ENCODE measurements at places on chromosomes 5 and 9.

DNA sequence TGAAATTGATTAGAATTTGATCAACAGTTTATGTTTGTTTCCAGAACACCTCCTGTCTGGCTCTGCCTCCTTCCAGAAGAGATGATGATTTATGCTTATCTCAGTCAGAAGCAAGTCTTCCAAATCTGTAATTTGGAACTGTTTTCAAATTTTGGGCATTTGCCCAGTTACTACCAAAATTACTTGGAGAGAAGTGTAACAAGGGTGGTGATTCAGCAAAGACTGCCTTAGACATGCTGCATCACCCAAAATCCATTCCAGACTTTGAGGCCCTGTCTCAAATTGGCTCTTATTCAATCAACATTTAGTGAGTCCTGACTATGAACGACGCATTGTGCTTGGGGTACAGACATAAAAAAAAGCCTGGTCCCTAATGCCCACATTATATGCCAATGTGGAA, 89.4 kb downstream of the SH3TC2 start:
- DNase-seq, result no peak

DNA sequence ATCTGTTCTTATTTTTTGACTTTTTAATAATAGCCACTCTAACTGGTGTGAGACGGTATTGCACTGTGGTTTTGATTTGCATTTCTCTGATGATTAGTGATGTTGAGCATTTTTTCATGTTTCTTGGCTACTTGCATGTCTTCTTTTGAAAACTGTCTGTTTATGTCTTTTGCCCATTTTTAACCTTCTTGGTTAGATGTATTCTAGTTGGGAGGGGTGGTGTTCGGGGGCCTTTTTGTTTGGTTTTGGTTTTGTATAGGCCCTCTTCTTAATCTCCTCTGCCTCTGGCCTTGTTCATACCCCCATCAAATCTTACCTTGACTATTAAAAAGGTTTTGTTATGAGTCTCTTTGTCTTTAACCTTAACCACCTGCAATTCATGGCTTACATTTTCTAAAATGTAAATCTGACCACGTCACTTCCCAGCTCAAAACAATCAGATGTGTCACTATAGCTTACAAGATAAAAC, 107.8 kb upstream of the NR4A3 start:
- DNase-seq, result no peak

DNA sequence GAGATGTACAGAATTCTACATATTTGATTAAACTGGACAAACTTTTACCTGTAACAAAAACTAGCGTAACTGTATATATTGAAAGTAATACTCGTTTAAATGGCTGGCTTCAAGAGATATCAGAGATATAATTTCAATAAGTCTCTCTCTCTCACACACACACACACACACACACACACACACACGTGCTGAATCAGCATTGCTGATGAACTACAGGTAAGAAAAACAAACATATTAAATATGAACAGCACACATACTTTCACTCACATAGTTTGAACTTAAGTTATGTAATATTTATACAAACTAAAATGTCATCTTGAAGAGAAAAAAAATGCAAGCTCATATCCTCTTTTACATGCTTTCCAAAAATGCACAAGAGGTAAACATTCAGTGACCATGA, 145.4 kb downstream of the BNC2 start:
- no peak for DNase-seq

DNA sequence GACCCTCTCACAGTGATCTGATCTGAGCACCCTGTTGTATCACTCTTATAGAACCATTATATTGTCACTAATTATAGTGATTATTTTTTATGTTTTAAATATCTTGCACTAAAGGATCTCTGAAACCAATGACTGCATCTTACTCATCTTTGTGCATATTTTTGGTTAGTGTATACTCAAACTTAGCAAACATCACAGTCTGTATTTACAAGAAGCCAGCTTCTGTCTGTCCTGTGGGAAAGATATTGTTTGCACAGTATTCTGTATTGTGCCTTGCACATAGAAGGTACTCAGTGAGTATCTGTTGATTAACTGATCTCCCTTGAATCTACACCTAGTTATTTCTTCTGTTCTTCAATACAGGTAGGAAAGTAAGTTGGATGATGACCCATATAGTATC, 131.5 kb downstream of the PAM start:
- DNase-seq, result no peak

GRCh38 chr5:24535646-24536045, 109.1 kb downstream of the CDH10 start:
- no peak for DNase-seq

DNA sequence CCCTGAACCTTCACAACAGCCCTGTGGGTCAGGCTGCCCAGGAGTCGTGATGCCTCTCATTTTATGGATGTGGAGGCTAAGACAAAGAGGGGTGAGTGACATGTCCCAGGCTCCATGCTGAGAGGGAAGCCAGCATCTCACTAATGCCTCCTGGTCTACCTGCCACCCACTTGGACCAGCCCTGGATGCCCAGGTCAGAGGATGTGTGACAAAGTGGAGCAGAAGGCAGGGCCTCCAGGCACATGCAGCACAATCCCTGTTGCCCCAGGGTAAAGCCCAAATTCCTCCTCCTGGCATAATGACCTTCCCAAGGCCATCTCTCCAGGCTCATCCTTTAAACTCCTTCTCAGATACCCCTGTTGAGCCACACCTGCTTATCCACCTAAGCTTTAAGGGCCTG, 51.4 kb upstream of the XPA start:
- no peak for DNase-seq

DNA sequence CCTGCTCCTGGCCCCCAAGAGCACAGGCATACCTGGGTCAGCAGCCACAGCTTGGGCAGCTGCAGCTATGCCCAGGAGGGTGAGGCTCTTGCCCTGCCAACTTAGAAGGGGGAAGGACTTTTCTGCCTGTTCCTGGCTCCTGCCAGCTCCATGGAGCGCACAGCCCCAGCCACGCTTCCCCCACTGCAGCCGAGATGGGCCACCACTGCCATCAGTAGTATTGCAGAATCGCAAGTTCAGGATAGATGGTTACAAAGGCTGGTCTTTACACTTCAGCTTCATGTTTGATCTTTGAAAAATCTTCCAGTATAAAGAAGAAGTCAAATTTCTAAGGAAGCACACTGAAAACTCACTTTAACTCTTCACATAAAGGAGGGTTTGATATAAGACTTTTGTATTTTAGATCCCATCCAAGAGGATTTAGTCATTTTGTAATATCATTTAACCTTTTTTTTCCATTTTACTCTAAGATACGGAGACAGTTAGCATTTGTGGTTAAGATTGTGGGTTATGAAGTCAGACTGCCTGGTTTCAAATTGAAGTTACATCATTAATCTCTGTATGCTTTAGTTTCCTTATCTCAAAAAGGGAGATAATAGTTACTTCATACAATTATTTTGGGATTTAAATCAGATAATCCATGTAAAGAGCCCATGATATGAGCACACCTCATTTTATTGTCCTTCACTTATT, 81.8 kb downstream of the NLN start:
- DNase-seq, result no peak

DNA sequence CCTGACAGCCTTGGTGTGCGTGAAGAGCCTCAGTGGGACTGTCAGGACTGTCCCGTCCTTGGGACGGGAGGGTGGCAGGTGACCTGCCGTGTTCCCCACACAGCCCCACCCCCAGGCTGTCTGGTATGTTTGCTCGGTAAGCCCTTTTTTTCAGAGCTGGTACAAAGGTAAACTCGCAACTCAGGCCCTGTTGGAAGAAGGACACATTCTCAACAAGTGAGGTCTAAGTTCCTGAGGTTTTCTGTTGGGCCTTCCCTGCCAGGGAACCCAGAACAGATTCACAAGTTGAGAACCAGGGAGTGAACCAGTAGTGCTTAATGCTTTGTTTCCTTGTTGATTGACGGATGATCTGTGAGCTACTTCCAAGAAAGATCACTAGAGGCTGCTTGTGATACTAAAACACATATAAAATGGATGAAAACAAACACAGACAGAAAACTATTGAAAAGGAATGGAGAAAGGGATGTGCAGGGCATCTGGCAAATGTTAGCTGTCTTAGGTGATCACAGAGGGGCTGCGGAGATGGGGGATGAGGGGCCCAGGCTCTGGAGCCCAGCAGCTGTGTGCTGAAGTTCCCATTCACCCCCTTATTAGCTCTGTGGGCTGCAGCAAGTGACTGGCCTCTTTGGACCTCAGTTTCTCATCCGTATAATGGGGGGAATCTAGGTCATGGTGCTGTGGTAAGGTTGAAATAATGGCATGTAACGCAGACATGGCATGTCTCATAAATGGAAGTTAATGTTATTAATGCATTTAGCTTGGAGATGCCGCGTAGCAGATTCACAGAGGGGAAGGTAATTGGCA, 2.7 kb downstream of the NDST1 start:
- no peak for DNase-seq

GRCh38 chr9:22238809-22239684, 207.6 kb upstream of the DMRTA1 start:
- DNase-seq, result no peak

DNA sequence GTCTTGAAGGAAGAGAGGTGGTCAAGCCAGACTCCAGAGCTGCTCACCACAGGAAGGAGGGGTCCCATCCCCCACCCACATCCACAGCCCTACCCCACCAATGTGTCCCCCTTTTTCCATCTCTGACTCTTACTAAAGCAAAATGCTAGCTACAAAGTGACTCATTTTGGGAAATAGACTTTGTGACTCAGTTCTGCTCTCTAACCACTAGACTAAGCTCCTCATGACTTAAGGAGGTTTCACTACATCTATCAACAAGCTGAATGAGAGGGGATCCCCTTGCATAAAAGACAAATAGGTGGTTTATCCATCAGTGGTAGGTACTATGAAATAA, 35.1 kb upstream of the ADRB2 start:
- DNase-seq, result no peak

DNA sequence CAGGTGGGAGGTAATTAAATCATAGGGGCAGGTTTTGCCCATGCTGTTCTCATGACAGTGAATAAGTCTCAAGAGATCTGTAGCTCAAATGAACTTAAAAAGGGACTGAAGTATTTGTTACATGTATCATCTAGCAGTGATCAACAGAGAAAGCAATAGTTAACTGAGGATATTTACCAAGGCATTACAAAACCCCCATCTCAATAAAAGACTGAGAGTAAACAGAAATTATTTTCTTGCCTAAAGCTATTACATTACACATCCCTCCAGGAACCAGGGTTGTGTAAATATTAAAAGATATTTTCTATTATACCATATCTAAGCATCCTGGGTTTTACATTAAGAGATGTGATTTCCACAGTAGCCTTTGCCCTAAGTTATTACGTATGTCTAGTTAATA, 169.9 kb downstream of the CTNND2 start:
- DNase-seq, result no peak

DNA sequence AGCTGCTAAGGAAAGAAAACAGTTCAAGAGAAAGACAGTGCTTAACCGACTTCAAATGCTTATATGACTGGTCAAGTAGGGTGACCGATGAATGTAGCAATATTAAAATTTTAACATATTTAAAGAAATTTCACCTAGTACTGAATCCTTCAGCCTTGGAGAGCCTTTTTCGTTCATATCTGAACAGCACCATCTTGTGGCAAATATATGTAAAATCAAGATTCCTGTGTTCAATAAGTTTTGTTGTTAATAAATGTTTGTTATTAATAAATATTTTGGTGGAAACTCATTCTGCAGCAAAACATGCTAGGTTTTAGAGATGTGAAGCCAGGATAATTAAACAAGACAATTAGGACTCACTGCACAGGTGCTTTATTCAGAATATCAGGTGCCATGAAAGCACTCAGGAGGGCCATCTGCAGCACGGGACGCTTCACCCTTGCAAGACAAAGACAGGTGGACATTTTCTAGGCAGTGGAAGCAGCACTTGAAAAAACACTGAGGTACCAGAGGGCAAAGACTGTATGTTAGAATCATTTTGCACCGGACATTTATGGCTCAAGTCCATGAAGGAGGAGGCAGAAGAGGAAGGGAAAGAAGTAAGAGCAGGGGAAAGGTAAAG, 15.6 kb downstream of the TICAM2 start:
- no peak for DNase-seq

- no peak for DNase-seq
These were observed 256.9 kb upstream of the PCSK5 start for GRCh38 chr9:75633451-75634057.

DNA sequence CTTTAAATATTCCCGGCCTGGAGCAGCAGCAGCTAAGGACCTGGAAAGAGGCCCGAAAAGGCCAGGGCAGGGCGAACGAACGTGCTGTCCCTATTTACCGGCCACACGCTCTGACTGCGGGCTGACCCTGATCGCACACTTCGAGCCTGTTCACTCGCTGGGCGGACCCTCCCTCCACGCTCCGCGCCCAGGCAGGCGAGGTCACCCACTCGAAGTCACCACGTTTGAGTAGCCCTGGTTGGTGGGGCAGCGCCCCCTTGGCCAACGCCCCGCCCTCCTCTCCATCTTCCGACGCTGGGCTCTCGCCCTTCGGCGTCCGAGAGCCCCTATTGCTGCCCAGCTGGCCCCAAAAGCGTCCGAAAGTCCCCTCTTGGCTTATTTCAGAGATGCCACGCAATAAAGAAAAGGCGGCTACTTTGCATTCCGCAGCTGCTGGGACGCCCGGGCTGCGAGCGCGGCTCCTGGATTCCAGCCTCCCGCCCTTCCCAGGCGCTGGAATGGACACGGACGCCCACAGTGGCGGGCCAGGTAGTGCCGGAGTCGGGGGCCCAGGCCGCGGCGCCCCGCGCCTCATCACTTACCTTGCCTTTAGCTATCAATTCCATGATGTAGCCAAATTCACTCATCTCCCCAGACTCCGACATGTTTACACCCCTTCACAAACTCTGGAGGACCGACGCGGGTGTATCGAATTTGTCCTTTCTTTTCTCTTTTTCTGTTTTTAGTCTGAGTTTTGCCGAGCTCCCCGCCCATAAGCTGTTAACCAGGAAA, 9.9 kb upstream of the TRIM36 start:
- no peak for DNase-seq

DNA sequence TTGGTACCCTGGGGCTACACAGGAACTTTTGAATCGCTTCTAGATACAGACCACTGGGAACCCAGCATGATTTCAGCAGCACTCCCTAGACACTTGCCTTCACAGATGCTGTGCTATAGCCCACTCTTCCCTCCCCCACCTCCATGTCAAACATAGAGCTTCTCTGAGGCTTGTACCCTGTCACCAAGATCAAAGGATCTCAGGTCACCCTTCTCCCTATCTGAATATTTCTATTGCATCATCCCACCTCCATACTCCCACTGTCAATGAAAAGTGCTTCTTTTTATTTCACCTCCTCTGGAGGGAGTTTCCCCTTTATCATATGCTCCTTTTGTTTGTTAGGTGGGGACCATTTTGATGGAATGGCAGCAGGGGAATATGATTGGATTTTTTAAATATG, 29.2 kb upstream of the PHF24 start:
- no peak for DNase-seq

DNA sequence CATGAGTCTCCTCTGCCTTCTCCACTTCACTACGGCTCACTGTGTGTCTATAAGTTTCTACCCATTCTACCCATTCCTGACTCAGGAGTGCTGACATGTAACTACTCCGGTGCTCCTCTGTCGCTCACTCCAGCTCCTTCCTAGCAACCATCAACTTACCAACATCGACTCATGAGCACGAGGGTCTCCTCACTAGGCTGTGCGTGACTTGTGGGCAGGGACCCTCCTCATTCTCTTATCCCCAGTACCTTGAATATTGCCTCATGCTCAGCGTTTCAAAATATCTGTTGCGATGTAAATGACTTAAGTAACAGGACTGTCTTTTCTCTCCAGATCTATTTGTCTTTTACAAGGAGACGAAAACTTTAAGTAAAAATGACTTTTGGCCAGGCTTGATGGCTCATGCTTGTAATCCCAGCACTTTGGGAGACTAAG, 73.1 kb downstream of the BASP1 start:
- DNase-seq, result no peak

- no peak for DNase-seq
These were observed 48.7 kb upstream of the SPATA31D4 start for GRCh38 chr9:81879501-81879916.

Data from NCI-H1105 (cell line).